ENCODE measurements at places on chromosomes 5 and 9.

GRCh38 chr9:92947268-92948037 is at the start of gene FGD3:
Gene FGD3, plus strand, starts transcription at chr9:92947523. Its CDS starts 28,734 bp downstream, at chr9:92976257.
- no peak for DNase-seq

- DNase-seq: no peak
Measured at GRCh38 chr9:131639769-131640437, 94.6 kb downstream of the PRRT1B start.

- DNase-seq: no peak
Measured at GRCh38 chr9:19199012-19199411, 31.5 kb upstream of the DENND4C start.

DNA sequence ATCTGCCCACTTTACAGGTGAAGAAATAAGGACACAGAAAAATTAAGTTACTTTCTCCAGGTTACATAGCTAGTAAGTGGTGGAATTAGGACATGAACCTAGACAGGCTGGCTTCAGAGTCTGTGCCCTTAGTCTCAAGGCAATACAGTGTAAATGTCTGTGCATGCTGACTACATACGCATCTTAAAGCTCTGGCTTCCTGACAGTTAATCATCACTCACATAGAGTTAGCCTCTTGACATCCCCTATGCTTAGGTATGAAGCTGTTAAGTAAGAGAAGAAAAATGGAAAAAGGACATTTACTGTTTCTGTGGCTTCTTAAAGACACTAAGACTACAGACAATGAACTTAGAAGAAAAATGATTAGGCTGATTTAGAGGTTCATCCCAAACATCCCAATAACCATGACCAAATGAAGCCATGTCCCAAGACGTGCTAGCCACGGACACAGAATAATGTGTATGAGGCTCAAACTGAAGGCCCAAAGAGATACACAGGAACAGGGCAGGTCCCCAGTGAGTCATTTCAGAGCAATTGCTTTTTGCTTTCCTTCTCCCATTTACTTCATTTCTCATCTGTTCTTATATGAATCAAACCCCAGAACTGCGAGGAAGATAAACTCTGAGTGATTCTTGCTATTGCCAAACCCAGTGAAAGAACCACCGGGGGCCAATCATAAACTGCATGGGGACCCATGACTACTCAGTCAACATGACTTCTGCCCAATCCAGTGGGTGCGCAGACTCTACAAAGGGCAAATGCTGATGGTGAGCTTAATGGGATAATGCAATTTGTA is 100.0 kb upstream of the IFNK start:
- no peak for DNase-seq

DNA sequence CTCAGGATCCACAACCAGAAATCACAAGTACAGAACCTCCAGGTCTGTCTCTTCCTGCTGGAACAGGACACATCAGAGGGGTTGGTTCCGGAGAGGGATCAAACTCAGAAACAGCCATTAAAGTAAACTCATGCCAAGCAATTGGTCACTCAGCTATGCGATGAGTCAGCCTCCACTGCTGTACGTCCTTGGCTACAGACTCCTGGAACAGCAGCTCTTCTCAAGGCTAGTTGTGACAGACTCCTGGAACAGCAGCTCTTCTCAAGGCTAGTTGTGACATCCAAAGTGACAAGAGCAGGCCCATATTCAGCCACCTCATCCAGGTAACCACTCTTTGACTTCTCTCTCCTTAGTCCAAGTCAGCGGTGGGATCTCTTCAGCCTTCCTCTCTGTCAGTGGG is at the start of gene SPINK13:
Gene SPINK13 (plus strand): TSS at position 229 of the 400 bp plus-strand sequence. CDS start 1,279 bp downstream, outside the sequence.
- no peak for DNase-seq

DNA sequence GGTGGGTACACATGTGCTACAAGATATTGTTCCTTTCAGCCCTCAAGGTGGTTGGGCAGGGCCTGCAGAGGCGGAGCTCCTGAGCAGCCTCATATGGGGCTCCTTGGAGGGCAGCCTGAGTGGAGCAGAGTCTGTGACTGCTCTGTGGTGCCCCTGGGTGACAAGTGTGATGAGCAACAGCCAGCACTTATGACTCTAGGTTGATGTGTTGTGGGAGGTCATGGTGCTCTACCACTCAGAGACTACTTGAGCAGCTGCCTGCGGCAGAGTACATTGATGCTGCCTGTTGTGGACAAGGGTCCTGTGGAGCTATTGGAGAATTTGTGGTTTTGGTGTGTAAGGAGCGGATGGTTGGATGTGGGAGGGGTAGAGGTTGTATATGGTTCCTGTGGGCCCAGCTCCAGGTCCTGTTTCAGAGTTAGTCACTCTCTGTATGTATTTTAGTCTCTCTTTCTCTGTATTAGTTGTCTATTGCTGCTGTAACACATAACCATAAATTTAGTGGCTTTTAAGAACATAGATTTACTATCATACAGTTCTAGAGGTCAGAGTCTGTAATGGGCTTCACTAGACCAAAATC is 141.3 kb downstream of the SREK1 start:
- DNase-seq: no peak

- DNase-seq: no peak
Measured at GRCh38 chr9:134684375-134684723, 42.7 kb downstream of the COL5A1 start.

DNA sequence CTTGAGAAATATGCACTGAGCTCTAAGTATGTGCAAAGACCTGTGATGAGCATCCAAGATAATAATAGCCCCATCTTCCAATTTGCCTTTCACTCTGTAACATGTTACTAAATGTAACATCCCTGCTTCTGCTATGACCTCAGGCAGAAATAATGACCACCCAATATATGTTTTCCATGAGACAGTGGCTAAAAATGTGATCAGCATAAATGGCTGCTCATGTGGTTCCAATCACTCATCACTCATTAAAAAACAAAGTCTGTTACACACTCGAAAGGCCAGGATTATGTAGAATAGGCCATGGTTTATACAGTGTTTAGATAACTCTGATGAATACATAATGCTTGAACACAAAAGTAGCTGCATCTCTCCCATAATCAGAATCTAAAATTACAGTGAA is 71.4 kb upstream of the MOCS2 start:
- DNase-seq: no peak

DNA sequence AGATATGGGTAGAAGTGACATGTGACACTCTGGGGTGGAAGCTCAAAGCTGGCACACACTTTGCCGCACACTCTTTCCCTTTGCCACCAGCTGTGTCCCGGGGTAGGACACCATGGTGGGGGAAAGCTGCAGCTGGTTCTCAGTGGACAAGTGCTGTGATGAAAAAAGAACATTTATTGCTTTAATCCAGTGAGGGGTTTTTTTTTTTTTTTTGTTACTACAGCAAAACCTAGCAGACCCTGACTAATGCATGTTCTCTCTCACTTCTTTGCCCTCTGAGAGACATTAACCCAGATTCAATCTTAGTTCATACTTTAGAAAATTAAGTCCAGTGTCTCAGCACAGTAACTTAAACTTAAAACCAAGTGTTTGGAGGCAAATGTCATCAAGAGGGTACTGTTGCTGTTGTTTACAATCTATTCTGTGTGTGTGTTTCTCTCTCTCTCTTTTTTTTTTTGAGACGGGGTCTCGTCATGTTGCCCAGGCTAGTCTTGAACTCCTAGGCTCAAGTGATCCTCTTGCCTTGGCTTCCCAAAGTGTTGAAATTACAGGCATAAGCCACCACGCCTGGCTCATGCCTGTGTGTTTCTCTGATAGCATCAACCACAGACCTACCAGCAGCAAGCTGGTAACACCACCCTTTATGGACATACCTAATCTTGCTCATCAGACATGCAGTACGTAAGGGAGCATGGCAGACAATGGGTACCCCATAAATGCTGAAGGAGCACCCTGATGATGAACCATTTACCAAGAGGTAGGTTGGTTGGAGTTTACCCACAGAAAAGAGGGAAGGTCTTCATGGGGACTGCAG is 84.7 kb upstream of the TBC1D2 start:
- no peak for DNase-seq

- DNase-seq: no peak
Measured at GRCh38 chr5:2185646-2186471, 303.1 kb upstream of the IRX4 start.

GRCh38 chr5:150765799-150766169 is 7.0 kb upstream of the DCTN4 start:
- DNase-seq: no peak

DNA sequence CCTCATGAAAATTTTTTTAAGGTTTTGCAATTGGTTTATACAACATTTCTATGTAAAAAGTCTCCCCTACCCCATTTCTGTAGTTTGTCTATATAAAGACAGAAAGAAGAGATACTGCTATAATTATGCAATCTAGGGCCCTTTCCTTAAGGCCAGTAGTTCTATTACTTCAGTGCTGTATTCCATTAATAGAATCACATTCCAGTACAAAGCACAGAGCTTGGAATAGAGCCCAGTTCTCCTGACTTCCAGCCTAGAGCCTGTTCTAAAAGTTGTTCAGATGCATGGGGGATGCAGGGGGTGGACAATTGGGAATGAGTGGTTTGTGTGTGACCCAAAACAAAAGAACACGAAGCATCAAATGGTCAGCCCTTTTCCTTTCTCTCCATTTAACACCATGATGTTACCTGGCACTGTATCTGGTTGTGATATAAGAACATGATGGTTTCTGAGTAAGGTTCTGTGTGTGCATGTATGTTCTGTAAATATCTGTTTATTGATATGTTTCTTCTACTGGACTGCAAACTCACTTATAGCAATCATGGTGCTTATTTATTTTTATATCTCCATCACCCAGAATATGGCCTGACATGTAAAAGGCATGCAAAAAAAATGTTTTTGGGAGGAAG is 8.2 kb upstream of the GRAMD2B start:
- DNase-seq: no peak

DNA sequence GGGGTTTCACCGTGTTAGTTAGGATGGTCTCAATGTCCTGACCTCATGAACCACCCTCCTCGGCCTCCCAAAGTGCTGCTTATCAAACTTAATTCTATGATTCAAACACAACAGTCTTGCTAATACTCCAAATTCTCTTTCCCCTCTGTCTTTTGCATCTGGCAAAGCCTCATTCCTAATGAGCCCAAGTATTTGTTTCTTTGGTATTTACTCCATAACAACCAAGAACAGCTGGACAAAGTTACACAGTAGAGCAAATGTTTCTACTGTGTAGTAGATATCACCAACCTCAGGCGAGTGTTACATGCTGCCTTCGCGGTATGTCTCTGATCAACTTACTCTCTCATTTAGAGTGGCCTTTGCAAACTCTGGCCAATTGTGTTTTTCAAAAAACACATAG is 195.8 kb upstream of the KCNN2 start:
- DNase-seq: no peak

DNA sequence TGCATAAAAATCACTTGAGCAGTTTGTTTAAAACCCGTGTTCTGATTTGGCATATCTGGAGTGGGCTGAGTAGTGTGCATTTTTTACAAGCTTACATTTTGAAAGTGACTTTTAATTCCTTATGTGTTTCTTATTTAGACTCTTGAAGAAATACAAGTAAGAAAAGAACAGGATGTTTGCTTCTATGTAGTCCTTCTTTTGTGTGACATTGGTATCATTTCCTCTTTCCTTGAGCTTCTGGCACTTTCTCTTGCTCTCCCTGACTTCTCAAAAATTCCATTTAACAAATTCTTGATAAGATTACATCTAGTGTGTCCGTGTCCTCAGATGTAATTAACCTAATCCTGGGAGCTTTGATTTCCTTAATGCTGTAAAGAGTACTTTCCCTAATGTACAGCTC is 12.5 kb downstream of the GARNL3 start:
- DNase-seq: no peak

- DNase-seq: no peak
Measured at GRCh38 chr5:96975656-96976055, 39.8 kb downstream of the LNPEP start.

GRCh38 chr9:9920425-9921060 is 692.3 kb downstream of the PTPRD start:
- DNase-seq: no peak

DNA sequence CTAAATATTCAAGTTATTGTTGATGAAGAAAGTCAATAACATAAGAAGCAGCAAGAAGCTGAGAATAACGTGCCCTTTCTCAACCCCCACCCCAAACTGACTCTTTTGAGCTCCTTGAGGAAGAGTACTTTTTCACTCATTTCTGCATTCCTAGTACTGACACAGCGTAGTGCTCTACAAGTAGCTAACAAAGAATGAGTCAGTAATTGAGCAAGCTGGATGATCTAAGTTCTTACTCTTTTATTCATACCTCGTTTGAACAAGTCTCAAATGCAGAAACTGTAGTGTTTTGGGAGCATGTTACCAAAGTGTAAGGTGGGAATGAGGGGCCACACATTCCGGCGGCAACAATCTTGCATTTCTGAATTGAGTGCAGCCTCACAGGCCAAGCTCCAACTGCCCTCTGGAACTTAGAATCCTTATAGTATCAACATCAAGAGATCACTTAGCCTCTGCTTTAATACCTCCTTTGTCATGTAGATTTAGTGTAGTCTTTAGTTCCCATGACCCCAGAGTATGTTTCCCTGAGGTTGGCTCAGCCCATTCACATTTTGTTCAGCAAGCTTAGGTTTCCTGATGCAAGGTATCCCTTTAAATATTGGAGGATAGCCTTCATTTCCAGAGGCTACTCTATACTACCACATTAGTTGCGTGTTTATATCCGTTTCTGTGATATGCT is 152.0 kb downstream of the PRR16 start:
- no peak for DNase-seq

- DNase-seq: no peak
Measured at GRCh38 chr9:15543047-15543813, 9.6 kb upstream of the CCDC171 start.

GRCh38 chr5:139820130-139820529 is 24.5 kb downstream of the PSD2 start:
- no peak for DNase-seq

DNA sequence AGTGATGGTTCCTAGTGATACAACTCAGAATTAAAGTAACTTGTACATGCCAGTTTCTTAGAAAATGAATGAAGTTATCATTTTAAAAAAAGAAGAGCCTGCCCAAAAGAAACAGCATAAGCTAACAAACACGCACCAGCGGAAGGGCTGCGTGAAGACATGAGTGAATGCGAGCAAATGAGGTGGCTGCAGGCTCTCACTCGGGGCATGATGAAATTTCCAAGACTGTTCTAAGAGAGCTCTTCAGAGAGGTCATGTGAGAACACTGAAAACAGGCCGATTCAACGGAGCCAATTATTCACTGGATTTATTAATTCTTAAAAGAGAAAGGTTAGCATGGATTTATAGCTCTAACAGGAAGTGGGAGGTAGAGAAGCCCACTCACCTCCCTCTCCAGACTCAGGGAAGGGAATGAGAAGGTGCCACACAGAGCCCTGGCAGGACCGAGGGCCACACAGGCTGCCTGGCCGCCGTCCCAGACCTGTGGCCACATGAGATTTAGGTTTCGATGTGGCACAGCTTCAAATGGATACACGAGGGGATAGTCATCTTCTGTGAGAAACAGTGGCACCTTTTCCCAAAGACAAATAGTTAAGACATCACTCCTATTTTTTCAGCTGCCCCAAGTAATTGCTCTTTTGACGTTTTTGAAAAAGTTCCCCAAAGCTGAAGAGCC is 55.5 kb downstream of the HABP4 start:
- DNase-seq: no peak

- DNase-seq: no peak
Measured at GRCh38 chr5:132460846-132461568, 29.6 kb downstream of the IRF1 start.

GRCh38 chr9:96150324-96151227 is 151.4 kb downstream of the HSD17B3 start:
- DNase-seq: no peak

GRCh38 chr9:73270967-73271721 is 119.5 kb downstream of the ANXA1 start:
- no peak for DNase-seq

All from T-helper 1 cell (primary cell).